ENCODE measurements at places on chromosomes 16 and 17.
A peak's percentile ranks its signal among the peaks of the same experiment; 100 is the strongest.

DNA sequence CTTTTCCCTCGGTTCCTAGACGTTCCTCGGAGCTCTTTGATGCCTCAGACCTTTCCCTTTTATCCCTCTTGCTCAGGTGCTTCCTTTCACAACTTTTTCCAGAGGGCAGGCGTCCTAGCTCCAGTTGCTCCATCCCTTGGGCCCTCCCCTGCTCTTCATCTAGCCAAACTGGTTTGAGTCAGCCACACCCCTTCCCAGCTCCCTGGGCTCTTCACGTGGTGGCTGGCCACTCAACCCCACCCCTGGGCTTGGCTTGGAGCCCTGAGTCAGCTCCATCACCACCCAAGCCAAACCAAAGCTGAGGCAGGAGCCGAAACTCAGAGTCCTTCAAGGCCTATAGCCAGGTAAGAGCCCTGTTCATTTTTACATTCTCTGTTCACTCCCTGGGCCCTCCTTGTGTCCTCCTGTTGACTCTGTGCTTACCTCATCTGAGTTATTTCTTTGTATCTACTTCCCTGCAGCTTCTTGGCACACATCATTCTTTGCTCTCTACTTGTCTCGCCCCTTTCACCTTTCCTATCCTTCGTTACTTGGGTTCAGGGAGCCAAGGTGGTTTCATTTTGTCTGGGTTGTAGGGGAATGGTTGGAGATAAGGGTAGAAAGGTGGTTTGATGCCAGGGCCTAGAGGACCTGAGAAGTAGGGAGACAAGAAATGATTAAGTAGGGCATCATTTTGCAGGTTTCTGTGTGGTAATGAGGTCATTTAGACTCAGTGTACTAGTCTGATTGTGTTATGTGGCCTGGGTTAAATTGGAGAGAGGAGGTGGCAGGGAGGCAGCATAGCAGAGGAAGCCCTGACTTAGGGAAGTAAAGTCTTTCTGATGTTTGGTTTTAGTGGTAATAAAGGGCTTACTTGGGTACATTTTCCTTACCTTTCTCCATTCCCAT lies 7.6 kb upstream of the PHKG2 start:
- ATAC-seq, result peak; percentile 92

- no peak for ATAC-seq
Observed at GRCh38 chr16:6725634-6726331, 606.9 kb upstream of the RBFOX1 start.

DNA sequence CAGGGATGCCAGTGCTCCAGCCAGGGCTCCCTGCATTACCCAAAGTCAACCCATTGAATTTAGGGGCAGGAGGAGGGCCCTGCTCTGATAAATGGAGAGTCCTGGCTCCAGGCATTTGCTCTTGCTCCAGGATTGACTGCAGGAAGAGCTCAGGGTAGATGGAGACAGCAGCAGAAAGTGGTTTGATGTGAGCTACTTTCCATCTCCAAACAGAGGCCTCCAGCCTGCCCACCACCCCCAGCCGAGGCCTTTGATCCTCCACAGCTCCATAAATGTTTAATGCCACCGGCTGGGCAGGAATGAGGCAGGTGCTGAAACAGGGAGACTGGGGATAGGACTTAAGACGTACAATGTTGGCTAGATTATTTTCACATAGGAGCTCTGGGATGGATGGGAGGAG lies 4.3 kb upstream of the SEZ6 start:
- ATAC-seq, result no peak

GRCh38 chr16:11913425-11914079 lies 2.2 kb downstream of the GSPT1 start:
- ATAC-seq, result peak; percentile 21

GRCh38 chr16:30858829-30859423 lies 35.0 kb downstream of the BCL7C start:
- no peak for ATAC-seq

- no peak for ATAC-seq
Observed at GRCh38 chr16:50558913-50559312, 10.7 kb downstream of the NKD1 start.

DNA sequence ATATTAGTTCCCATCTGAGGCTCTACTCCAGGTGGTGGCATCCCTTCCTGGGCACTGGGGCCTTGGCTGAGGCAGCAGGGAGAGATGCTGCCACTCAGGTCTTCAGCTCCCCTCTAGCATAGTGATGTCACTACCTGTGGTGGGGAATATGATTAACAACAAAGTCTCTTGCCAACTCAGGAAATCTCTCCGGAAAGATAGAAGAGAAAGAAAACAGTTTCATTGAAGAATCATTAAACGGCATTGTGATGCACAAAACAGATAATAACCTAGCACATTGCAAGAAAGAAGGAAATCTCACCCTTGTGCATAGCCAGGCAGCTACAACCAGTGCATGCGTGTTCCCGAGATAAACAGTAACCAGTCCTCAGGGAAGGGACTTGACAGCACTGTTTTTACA lies 12.2 kb upstream of the ZNF267 start:
- ATAC-seq, result peak; percentile 80

DNA sequence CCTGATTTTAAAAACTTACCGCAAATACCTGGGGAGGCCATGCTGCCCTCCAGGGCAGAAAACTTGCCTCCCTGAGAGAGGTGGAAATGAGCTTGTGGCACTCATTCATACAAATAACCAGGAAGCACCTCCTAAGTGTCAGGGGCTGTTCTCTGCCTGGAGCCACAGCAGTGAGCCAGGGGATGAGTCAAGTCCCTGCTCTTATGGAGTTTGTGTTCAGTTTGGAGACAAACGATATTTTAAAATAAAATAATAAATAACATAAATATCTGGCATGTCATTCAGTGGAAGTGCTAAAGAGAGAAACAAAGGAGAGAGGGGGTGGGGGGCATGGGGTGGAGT lies 313.8 kb downstream of the C16orf95 start:
- ATAC-seq, result no peak

GRCh38 chr17:48722915-48723422 lies at the start of gene PRAC2:
Gene PRAC2 (plus strand): TSS chr17:48723185. CDS start chr17:48724411, 1,226 bp downstream.
- ATAC-seq, result no peak

All from activated T-helper 17 cell treated with anti-CD3 and anti-CD28 coated beads, Interleukin-2, amount 50 U/mL, for 72 hours (primary cell).